Activated gamma-delta T cell treated with anti-CD3 and anti-CD28 coated beads, Interleukin-2, amount 50 U/mL, for 16 hours (primary cell): ENCODE measurements at places on chromosomes 7 and 10.

GRCh38 chr7:20440472-20441105, 109.9 kb downstream of the ITGB8 start:
- DNase-seq, result no peak

- DNase-seq, result no peak
These were observed 27.9 kb downstream of the PAPOLB start for GRCh38 chr7:4833691-4834600.

DNA sequence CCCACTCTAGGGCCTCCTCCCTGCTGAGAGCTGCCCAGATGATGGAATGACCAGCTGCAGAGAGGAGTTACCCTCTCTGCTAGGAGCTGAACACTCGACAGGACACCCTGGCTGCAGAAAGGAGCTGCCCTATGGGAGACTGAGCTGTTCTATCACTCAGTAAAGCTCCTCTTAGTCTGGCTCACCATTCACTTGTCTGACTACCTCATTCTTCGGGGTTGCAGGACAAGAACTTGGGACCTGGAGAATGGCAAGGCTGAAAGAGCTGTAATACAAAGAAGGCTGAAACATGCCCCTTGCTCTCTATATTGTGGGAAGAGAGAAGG, 30.5 kb downstream of the CRTAC1 start:
- DNase-seq, result no peak

DNA sequence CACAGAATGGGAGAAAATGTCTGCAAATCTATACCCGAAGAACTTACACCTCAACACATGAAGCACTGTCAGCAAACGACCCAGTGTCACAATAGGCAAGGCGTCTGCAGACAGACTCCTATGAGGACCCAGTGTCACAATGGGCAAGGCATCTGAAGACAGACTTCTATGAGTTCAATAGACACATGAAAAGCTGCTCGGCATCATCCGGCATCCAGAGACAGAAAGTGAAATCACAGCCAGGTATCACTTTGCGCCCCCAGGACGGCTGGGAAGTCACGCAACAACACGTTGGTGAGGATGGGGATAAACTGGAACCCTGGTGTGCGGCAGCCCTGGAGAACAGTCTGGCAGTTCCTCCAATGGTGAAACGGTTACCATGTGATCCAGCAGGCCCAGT, 273.2 kb downstream of the ELFN1 start:
- no peak for DNase-seq

DNA sequence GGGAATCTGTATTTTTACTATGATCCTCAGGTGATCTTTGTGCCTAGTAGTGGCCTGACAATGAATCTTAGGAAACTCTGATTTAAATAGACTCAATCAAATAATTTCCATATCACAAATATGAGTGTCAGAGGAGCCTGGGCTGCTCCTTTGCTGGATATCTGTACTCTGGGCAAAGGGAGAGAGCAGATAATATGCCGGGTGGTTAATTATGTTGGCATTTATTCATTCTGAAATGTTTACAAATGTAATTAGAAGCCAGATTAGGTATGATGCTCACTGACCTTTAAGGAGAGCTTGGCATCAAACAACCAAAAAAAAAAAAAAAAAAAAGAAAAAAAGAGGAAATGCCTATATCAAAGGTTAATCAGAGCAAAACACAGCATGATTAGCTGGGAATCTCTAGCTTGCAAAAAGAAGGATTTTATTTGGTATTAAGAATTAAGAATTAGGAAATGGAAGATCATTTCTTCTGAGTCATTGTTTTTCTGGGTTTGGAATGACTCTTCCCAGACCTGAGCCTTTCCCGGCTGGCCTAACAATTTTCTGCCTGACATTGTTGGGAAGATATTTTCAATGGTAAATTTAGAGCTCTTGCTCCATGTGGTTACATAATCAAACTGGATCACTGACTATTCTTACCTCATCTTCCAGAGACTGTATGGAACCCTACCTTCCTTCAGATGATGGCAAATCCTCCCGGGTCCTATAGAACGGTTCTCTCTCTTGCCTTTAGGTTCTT, 365.3 kb downstream of the REEP3 start:
- DNase-seq, result no peak

DNA sequence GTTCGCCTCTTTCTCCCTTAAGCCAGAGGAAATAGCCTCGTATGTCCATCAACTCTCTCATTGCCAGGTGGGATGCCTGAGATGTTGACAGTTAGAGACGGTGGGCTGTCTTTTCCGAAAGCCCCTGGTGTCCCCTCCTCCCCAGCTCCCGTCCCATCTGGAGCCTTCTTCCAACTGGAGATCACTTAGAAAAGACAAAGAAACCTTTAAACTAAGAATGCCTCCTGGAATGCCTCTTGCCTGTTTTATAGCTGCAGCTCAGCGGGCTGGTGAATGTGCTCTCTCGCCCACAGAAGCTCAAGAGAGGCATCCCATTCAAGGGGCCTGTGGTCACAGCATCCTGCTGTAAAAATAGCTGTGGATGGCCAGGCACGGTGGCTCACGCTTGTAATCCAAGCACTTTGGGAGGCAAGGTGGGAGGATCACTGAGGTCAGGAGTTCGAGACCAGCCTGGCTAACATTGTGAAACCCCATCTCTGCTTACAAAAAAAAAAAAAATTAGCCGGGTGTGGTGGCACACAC, 5.2 kb upstream of the MYL10 start:
- no peak for DNase-seq

- DNase-seq, result no peak
These were observed 12.2 kb downstream of the MCU start for GRCh38 chr10:72704117-72704516.

- no peak for DNase-seq
These were observed 29.8 kb upstream of the EPC1 start for GRCh38 chr10:32376771-32377170.

DNA sequence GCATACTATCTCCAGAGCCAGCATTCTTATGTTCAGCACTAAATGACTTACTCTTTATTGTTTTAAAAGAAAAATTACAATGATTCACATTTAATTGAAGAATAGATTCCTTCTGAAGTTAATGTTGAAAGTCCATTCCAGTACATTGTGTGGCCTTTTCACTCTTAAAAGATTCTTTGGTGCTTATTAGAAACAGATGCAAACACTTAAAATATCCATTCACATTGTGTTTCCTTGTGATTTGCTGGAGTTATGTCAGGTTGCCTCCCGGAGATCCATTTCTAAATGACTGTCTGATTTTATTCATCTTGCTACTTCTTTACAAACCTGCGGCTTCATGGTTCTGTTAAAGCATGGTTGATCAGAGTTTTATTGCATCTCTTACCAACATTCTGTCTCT, 152.8 kb downstream of the FOXP2 start:
- no peak for DNase-seq

GRCh38 chr7:40723829-40724228, 589.0 kb downstream of the SUGCT start:
- no peak for DNase-seq

- no peak for DNase-seq
These were observed 44.5 kb upstream of the CAV2 start for GRCh38 chr7:116455009-116455408.

- DNase-seq, result no peak
These were observed 252.5 kb downstream of the SLC25A13 start for GRCh38 chr7:96069401-96069800.

DNA sequence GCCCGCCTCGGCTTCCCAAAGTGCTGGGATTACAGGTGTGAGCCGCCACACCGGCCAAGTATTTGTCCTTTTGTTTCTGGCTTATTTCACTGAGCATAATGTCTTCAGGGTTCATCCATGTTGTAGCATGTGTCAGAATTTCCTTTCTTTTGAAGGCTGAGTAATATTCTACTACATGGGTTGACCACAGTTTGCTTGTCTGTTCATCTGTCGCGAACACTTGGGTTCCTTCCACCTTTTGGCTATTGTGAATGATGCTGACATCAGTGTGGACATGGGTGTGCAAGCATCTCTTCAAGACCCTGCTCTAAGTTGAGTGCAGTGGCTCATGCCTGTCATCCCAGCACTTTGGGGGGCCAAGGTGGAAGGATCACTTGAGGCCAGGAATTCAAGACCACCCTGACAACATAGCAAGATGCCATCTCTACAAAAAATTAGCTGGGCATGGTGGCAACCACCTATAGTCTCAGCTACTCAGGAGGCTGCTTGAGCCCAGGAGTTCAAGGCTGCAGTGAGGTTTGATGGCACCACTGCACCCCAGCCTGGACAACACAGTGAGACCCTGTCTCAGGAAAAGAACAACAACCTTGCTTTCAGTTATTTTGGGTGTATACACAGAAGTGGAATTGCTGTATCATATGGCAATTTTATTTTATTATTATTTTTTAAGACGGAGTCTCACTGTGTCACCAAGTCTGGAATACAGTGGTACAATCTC, 17.0 kb downstream of the CHST12 start:
- DNase-seq, result no peak

DNA sequence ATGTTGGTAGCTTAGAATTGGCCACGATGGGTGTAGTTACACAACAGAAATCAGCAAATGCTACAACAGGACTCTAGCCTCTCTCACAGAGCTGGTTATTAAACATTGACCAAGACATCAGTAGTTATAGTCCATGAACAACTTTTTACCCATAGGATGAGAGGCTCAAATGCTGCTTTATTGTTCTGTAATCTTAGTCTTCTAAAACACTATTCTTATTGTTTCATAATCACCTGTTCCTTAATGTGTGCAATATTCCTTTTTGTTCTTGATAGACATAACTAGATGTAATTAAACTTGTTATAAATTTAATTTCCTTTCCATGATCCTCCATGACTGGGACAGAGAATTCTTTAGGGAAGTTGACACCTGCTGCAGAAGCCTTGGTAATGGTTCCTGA, 356.9 kb downstream of the EXOC4 start:
- DNase-seq, result no peak

DNA sequence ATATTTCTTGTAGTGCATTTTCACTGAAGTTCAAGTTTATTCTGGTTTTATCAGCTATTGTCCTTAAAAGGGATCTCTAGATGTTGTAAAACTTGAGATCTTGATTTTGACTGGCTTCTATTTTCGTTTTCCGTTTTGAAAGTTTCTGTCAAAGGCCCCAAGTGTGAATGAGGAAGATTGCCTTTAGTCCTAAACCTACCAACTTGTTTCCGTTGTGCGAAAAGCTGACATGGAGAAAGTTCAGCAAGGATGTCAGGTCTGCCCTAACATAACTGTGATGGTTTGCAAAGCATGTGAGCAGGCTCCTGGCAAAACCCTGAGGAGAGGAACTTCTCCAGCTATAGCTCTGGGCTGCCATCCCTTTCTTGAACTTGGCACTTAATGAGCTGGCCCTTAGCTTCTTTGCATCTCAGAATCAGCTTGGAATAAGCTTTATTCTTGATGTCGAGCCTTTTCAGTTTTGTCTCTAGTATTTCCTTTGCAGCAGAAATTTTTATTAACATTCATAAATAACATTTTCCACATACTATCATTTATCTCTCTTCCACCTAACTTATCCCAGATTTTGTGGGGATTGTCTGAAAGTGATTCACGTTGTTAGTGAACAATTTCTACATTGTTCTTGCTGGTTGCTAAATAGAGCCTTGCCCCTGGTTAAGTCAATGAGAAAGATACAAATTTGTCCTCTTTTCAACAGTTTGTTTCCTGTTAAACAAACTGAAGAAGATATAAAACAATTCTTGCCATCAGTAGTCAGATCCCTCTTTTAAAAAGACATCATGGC, 559.4 kb downstream of the SUGCT start:
- DNase-seq, result no peak

- DNase-seq, result no peak
These were observed 75.3 kb upstream of the C7orf33 start for GRCh38 chr7:148515237-148515636.

DNA sequence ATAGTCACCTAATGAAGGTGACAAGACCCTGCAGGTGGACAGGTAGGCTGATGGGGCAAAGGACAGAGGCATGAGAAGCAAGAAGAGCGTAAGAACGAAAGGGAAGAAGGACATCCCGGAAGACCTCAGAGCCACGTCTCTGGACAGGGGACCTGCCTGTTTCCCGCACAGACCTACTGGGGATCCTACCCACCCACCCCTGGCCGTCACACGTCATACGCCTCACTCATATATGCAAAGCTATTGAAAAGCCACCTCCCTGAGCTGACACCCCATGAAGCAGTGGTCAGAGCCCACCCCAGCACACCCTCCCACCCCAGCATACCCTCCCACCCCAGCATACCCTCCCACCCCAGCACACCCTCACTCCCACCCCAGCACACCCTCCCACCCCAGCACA, 140.6 kb downstream of the GRID1 start:
- no peak for DNase-seq

DNA sequence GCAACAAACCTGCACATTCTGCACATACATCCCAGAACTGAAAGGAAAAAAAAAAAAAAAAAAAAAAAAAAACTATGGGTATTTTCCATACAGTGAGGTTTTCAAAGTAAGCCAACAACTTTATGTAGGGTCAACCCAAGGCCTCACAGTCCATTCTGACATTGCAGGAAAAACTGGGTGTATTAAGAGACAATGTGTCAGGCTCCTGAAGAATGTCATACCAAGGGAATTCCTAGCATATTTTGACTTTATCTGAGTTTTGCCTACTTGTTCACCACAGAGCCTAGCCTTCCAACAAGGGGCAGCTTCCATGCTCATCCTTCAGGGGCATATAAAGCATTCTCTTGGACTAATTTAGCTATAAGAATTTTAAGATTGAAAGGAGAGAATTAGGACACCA, 368.9 kb downstream of the PLXDC2 start:
- DNase-seq, result no peak

- DNase-seq, result no peak
These were observed 136.5 kb upstream of the UNC5B start for GRCh38 chr10:71075759-71076472.

- no peak for DNase-seq
These were observed 2.7 kb upstream of the C7orf25 start for GRCh38 chr7:42914421-42915045.

- no peak for DNase-seq
These were observed 871.8 kb upstream of the SORCS1 start for GRCh38 chr10:108036265-108036664.

DNA sequence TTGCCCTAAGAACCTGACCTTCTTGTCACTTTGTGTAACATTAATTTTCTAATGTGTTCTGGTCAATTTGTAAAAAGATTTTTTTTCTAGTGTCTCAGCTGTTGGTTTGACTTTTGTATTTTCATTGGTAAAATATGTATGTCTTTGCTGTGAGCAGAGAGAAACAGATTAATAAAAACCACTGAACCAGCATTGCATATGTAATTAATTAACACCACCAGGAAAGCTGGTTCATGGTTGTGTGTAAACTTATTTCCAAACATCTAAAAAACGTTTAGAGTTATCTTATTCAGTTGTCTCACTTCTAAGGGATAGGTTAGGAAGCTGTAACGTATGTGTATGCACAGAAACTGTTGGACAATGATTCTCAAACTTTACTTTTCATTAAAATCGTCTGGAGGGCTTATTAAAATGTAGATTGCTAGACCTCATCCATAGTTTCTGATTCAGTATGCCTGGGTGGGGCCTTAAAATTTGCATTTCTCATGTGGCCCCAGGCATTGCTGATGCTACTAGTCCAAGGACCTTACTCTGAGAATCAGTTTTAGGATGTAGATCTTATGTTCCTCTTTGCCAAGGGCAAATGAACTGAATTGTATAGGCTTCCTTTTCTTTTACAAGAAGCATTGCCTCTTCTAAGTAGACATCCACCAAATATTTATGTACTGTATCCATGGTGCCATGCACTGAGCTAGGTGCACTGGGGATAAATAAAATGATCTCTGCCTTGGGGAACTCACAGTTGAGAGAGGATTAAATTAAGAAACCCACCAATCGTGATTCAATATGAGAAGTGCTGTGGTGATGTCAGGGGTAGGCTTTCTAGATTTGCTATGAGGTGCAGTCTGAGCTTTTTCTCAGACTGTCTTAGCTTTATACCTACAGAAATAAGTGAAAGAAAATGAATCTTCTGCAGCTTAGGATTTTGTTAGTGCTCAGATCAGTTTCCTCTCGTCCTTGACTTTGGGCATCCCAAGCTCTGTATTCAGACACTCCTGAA, 98.7 kb downstream of the AUTS2 start:
- no peak for DNase-seq
